ENCODE measurements at places on chromosomes 5 and 9. TPM values are rescaled to one million over a fixed set of nuclear protein-coding genes. Genes with fewer than 3 reads are reported as not detected.

- DNase-seq = no peak
Measured at GRCh38 chr5:135473956-135474670, 22.0 kb upstream of the TIFAB start.

DNA sequence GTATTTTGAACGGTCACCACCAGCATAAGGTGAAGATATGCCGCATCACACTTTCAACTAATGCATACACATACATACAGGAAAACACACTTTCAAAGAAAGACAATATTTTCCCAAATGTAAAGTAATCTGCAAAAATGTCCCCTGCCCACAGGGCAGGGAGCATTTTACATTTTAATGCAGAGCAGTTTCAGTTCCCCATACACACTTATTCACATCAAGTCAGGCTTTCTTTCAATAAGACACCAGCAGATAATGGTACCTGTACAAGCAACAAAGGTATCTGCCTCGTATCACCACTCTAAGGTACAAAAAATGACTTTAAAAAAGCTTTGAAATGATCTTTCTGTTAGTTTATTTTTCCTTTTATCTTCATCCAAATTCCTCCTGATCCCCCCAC is 247.1 kb upstream of the CCNG1 start:
- DNase-seq = no peak

DNA sequence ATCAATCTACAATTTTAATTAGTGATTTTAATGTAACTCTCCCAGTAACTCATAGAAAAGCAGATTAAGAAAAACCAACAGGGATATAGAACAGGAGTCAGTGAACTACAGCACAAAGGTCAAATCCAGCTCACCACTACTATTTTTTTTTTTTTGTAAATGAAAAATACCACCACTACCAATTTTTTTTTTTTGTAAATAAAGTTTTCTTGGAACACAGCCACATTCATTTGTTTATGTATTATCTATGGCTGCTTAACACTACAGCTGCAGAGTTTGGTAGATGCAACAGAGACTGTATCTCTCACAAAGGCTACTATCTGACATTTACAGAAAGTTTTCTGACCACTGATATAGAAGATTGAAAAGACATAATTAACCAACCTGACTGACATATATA is 11.7 kb downstream of the ZNF510 start:
- DNase-seq = no peak

SEMA5A gene
- polyA plus RNA-seq = 5.3 TPM

- no peak for DNase-seq
Measured at GRCh38 chr9:134606951-134607731, 34.5 kb upstream of the COL5A1 start.

GRCh38 chr5:91712718-91713117 is 329.6 kb upstream of the ARRDC3 start:
- DNase-seq = no peak

DNA sequence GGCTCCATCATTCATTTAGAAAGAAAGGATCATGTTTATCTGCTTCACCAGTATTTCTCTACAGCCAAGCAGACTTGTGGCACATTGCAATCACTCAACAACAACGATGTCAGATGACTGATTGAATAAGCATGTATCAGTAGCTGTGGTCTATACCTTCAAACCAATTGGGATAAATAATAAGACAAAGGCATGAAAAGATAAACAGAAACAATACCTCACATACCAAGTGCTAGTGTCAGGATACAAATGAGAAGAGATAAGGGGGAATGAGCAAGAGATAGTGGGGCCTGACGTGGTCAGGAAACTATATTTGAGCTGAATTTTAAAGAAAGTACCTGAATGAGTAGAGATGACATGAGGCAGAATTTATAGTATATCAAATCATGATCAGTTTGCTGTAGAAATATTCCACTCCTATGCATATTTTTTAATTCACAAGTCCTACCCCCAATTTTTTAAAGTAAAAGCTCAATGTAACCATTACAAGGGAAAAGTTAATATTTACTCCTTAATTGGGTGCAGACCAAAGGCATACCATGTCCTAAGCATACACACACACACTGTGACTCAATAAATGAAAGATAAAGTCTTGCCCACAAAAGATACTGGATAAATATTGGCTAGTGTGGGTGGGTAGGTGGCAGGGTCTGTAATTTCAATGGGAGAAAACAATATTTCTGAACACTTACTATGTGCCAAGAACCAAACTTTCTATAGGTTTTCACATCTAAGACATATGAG is 284.5 kb downstream of the SPOCK1 start:
- DNase-seq = no peak

GRCh38 chr5:73359395-73359794 is 89.2 kb downstream of the FOXD1 start:
- no peak for DNase-seq

DNA sequence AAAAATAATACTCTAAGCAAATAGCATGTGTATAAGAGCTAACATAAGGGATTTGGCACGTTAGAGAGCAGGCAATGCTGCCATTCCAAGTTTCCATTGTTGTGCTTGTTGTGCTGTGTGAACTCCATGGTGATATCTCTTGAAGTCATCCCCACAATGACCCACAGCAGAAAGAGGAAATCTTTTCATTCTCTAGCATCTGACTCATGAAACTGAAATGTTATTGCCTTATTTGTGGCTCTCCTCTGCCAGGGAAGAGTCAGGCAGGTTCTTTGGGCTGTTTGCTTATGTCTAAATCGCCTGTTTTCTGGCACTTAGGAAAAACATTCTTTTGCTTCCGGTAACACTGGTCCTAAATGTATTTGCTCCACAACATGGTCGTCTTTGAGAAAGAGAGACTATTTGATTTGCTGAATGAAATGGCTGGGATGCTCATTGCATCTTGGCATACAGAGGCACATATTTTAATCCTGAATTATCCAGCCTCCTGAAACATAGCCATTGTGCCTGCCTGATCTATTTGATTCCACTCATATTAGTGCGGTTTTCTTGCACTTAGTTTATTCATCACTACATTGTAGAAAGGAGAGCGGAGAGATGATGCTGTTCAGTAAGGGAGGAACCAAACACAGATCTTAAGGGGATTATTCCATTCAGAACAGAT is 188.8 kb downstream of the CSNK1G3 start:
- peak; percentile 91 for DNase-seq

GRXCR2 gene
- not detected for polyA plus RNA-seq

- DNase-seq = no peak
Measured at GRCh38 chr5:29894668-29895067, 1298.8 kb upstream of the CDH6 start.

DNA sequence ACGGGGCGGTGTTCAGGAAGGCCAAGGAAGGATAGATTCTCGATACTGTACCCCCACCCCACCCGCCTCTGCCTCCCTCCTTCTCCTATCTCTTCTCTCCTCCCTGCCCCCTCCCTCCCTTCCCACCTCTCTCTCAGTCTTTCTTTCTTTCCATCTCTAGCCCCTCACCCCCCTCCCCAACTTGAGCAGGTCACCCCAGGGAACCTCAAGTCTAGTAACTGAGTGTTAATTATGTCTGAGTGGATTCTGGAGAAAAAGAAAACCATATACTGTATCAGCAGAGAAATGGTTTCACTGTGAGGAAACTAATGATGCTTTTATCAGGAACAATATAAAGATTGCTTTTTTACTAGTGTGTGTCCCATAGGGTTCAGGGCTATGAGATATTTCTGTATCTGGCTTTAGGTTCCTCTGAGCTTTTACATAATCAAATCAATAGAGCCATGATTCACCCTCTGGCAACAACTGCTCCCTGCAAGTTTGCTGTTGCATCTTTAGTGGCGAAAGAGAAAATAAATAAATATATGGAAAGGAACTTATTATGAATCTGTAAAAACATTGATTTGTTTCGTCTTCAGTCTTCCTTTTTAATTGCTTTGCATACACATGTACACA is 639.7 kb downstream of the CCDC171 start:
- no peak for DNase-seq

GRCh38 chr5:103617913-103618312 is 55.3 kb upstream of the NUDT12 start:
- DNase-seq = no peak

- no peak for DNase-seq
Measured at GRCh38 chr9:112537561-112537960, 50.9 kb downstream of the KIAA1958 start.

CEL gene
- polyA plus RNA-seq = 1.2 TPM

DNA sequence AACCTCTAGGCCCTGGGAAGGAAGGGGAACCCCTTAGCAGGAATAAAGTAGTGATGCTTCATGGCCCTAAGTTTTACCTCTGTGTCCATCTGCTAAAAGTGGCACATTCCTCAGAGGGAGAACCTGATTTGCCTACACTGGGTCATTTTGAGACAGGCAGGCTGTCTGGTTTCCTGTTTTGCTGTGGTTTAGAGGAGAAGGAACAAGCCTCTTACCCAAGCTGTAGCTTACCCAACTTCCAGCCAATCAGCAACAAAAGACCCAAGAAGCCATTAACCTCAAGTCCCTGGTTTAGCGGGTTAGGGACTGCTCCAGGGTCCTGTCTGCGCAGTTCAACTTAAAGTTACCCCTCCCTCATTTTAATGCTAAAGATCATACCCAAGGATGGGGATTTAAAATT is 411.0 kb downstream of the MAT2B start:
- no peak for DNase-seq

DNA sequence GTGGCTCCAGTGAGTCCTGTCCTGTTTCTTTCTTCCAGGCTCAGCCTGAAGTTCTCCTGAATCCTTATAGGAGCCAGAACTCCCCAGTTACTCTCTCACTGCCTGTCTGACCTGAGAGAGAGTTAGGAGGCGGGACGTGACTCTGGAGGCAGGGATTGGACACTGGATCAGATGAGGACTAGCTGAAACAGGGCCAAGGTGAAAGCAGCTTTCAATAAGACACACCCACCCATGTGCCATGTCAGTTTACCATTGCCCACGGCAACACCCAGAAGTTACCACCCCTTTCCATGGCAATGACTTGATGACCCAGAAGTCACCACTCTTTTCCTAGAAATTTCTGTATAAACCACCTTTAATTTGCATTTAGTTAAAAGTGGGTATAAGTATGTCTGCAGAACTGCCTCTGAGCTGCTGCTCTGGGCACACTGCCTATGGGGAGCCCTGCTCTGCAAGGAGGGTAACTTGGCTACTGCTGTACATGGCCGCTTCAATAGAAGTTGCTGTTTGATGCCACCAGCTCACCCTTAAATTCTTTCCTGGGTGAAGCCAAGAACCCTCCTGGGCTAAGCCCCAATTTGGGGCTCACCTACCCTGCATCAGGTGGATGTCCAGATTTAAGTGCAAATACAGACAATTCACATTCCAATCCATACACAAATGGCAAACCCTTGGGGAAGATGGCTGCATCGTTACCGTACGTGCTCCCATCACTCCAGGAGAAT is 13.7 kb downstream of the FCN2 start:
- no peak for DNase-seq

PTPN3 gene
- 18.2 TPM for polyA plus RNA-seq

DNA sequence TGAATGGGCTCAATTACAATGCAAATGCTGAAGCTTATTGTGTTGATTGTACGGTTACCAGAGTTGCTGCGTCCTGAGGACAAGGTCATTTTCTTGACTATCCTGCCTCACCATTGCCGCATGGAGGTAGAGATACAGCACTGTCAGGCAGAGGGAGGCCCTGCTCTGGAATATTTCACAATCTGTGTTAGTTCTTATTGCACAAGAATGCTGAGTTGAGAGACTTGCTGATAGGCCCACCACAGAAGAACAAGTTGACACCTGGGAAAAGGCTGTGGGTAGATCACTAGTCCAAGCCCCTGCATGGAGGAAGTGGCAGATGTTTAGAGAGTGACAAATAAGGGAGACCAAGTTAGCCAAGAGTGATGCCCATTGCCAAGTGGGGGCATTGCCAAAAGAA is 344.5 kb upstream of the ITGA1 start:
- no peak for DNase-seq

ARL14EPL gene
- polyA plus RNA-seq = not detected

EQTN gene
- not detected for polyA plus RNA-seq

DNA sequence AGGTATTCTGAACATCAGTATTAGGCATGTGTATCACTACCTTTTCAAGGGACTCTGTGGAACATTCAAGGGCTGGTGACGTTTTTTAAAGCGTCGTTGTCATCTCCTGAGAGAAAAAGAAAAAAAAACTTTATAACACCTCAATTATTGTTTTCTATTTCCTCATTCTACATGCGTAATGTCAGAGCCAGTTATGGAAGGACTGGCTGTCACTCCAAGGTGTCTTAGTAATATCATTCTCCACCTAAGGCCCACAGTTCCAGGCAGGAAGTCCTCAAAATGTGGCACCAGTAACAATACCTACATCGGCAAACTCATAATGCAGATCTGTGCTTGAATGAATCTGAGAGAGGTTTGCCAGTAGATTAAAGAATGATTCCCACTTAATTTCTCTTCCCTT is 210.2 kb downstream of the SAXO1 start:
- DNase-seq = no peak

OGN gene
- polyA plus RNA-seq = not detected

- DNase-seq = no peak
Measured at GRCh38 chr9:908536-909205, 67.2 kb downstream of the DMRT1 start.
